Stimulated activated CD8-positive, alpha-beta memory T cell treated with anti-CD3 and anti-CD28 coated beads, Interleukin-4, amount 100 ng/mL, for 1 hour (primary cell): ENCODE measurements at places on chromosomes 7 and 10.

DNA sequence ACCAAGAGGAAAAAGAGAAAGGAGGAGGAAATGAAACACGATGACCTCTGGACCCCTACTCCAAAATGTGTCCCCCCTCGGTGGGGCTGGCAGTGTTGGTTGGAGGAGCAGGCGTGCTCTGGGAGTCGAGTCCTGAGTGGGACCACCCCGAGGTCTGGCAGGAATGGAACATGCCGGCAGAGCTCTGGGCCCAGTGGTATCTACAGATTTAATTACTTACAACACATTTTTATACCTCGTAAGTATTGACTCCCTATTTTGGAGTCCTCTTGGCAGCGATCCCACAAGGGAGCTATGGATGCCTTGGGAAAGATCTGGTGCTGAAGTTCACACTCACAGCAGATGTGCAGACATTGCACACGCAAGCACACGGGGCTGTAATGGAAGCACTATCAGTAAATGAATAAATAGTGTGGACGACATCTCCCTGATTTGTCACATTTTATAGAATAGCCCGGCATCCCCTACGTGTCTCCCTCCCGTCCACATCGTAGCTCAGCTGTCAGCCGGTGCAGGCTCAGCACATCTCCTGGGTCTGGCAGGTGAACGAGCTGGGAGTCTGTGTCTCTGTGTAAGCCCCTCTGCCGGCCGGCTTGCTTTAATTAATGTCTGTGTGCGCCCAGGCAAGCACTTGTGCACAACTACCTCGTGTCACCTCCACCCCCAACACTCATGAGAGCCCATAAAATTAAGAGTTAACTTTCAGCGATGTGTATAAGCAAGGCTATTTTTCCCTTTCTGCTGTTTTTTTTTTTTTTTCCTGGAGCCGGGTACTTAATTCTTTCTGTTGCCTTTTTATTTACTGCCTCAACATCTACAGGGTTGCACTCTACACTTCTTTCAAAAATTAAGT, 603.2 kb downstream of the LRMDA start:
- no peak for DNase-seq

- DNase-seq: peak; percentile 96
Measured at GRCh38 chr7:138459413-138460175, 465 bp upstream of the TRIM24 start.

GRCh38 chr7:158572000-158572828, 15.4 kb downstream of the PTPRN2 start:
- no peak for DNase-seq

GRCh38 chr7:96636342-96636860, 73.2 kb downstream of the SEM1 start:
- DNase-seq: no peak

GRCh38 chr7:2843191-2843685, 870 bp downstream of the GNA12 start:
- no peak for DNase-seq

DNA sequence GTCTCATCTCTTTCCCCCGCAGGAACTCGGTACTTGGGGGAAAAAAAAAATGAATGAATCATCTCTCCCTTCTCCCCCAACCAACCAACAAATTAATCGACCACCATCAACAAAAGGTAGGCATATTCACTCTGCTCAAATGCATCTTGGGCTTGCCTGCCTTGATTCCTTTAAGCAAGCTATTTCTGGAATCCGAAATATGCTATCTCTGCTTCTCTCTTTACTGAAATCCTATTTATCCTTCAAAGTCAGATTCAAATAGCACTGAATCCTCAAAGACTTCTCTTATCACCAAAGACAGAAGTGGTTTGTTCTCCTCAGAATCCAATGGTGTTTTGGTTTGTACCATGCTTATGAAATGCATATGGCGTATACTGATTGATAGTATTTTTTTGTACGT, 49.6 kb upstream of the TPK1 start:
- no peak for DNase-seq

DNA sequence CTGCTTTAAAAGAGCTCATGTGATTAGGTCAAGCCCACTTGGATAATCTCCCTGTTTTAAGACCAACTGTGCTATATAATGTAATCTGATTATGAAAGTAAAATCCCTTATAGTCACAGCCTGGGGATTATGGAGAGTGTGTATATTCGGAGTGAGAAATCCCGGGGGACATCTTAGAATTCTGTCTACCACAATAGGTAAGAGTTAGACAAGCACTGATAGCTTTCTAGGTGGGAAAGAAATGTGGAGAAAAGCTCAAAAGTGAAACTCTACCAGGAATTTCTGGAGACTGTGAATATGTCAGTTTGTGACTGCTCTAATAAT, 2.9 kb upstream of the VCL start:
- DNase-seq: no peak

DNA sequence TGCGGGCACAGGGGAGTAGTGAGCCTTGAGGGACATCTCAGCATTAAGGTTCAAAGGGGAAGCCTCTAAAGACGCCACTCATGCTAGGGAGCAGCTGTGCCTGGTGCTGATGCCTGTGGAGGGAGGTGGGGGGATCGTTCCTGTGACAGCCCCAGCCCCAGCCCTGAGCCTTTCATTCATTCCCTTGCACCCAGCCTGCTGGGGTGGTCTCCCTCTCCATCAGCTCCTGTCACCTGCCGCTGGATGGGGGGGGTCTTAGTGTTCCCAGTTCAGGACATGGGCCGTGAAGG, 11.6 kb downstream of the ZNF316 start:
- no peak for DNase-seq

GRCh38 chr7:106193661-106194060, 81.5 kb upstream of the SYPL1 start:
- no peak for DNase-seq

- DNase-seq: no peak
Measured at GRCh38 chr7:142338633-142339501, 81.0 kb upstream of the PRSS58 start.

DNA sequence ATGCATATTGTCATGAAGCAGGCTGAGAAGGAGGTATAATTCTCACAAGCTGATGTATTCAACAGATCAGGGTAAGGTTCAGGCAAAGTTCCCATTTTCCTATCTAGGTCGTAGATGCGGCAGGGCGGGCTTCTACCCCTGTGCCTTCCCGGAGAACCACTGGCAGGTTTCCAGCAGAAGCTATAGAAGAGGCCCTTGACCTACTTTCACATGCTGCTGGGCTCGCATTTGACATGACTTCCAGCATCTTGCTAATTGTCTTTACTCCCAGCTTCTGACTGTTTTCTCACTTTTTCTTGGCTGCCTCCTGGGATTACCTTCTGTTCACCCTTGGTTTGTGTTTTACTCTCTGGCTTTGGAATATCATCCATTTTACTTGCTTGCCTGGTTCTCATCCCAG, 32.6 kb upstream of the ORC5 start:
- no peak for DNase-seq

GRCh38 chr7:46850563-46851330, 731.2 kb downstream of the TNS3 start:
- DNase-seq: no peak
